ENCODE measurements at places on chromosomes 2 and 18.

DNA sequence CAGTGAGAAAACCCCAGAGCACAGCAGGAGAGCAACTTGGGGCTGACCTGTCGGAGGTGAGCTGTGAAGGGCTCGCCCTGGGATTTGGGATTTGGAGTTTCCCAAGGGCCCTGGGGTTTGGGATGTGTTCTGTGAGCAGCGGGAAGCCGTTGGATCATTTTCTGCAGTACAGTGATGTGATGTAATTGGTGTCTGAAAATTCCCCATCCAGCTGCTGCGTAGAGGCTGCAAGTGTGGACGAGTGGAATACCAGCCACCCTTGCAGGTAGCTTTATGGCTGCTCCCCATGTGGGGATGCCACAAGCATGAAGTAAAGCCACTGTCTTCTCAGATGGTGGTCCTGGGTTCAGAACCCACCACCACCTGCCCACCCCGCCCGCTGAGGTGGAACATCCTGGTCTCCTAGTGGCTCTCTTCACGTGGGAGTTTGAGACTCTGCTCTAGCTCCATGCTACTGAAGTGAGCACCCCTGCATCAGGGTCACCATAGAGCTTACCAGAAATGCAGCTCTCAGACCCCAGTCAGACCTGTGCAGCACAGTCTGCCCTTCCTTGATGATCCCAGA, 15.0 kb downstream of the IMPA2 start:
- no peak for DNase-seq

DNA sequence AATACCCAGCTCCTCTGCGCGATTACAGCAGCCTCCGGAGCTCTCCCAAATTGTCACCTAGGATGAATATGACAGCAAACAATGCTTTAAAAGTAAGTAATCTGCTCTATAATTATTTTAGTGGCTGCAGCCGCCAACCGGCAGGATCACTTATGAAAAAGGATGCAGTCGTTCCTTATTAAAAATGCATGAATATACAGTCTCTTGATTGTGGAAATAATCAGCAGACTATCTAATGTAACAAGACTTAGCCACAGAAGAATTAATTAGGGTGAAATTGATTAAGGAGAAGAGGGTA, 71.8 kb upstream of the STPG4 start:
- DNase-seq: no peak

DNA sequence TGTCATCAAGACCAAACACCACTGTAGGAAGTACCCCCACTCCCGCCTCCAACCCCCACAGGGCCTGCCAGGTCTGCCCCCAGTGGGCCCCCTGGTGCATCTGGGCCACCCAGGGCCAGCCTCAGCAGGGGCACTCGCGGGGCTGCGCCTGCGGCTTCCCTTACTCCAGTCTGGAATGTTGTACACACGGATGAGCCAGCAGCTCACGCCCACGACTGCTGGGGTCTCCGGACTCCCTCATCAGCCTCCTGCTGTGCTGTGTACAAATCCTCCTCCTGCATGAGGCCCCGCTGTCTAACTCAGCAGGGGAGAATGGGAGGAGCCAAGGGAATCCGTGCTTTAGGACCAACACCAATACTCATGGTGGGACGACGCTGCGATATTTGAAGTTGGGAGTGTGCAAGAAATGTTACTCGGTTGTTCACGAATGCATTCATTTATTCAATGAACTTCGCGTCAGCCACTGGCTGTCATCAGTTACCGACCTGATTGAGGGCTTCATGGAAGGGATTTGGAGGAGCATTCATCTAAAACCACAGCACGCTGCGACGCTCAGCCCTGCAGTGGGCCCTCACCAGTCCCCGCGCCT, 654 bp upstream of the ASB1 start:
- DNase-seq: no peak

- no peak for DNase-seq
These were observed 70.8 kb downstream of the ACSL3 start for GRCh38 chr2:222931659-222932058.

DNA sequence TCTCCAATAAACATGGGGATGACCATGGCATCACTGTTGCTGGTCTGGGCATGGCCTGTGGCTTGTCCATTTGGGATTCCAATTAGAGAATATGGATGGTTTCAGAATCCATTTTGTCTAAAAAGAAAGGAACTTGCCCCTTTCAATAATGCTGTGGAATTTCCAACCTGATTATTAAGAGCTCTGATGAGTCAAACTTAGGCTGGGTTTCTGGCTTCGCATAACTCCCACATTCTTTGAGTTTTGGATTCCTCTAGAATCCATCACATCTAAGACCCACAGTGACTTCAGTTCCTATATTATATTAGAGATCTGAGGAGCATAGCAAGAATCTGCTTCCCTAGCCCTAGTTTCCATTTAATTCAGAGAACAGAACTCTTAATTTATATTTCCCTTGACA, 531.5 kb downstream of the TNS1 start:
- DNase-seq: no peak

GRCh38 chr2:48480526-48480925, 49.4 kb upstream of the STON1 start:
- DNase-seq: no peak

DNA sequence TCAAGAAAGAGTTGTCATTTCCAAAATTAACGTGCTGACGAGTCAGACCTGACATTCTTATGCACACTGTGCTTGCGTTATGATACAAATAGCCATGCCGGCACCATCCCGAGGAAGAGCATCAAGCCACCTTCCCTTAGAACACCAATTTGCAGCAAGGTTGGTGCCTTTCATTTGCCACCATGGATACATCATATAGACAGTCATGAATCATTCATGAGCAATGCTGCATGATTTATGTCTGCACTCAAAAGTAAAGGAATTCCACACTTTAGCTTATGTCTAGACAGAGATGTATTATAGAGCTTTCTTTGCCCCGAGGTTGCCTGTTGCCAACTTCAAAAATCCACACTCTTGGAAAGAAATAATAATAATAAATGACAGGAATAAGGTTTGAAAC, 166.9 kb downstream of the VWC2L start:
- no peak for DNase-seq

- no peak for DNase-seq
These were observed 25.0 kb downstream of the SPP2 start for GRCh38 chr2:234075518-234075915.

DNA sequence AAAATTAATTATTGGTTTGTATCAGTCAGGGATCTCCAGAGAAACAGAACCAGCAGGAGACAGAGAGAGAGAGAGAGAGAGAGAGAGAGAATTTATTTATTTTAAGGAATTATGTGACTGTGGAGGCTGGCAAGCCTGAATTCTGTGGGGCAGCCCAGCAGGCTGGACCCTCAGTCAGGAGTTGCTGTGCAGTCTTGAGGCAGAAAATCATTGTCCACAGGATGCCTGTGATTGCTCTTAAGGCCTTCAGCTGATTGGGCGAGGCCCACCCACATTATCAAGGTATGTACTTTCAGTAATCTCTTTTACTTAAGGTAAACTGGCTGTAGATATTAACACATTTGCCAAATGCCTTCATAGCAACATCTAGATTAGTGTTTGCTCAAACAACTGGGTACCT, 155.3 kb downstream of the SEPTIN10 start:
- no peak for DNase-seq

Data from MCF 10A (cell line).